ENCODE measurements at places on chromosomes 11 and 22. TPM values are rescaled to one million over a fixed set of nuclear protein-coding genes. Genes with fewer than 3 reads are reported as not detected.

DNA sequence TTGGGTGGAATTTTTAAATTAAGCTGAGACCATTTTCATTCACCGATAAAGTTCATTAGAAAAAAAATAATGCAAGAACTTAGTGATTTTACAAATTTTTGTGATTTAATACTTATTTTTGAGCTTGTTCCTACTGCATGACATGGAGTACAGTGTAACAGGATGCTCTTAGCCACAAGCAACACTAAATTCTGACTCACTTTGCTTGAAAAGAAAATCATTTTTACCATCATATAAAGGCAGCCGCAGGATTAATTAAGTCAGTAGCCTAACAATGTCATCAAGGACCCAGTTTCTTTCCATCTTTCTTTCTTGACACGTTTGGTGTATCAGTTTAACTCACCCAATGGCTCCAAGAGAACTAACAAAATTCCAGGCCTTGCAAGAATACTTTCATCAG lies 540.3 kb upstream of the LUZP2 start:
- DNase-seq: no peak

DNA sequence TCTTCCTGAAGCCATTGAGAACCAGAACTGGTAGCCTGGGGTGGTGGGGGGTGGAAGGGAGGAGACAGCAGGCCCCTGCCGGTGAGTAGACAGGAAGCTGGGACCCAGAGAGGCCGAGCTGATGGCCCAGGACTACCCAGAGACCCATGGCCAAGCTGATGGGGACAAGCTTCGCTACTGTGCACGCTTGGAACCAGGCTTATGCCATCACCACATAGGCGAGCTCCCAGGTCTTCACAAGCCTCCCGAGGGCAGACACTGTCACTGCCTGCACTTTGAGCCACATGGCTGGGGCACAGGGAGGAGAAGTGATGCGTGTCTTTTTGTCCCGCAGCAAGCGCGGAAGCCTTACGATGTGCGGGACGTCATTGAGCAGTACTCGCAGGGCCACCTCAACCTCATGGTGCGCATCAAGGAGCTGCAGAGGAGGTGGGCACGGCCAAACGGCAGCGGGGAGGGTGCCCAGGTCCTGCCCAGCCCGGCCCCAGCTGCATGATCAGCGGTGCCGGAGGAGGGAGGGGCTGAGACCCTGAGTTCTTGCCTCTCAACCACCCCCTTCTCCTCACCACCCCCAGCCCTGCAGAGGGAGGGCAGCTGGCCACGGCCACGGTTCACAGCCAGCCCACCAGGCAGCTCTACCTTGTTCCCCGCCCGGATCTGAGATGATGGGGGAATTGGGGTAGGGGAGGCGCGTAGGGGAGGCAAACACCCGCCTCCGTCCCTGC lies 76.0 kb upstream of the KCNQ1OT1 start:
- no peak for DNase-seq

DNA sequence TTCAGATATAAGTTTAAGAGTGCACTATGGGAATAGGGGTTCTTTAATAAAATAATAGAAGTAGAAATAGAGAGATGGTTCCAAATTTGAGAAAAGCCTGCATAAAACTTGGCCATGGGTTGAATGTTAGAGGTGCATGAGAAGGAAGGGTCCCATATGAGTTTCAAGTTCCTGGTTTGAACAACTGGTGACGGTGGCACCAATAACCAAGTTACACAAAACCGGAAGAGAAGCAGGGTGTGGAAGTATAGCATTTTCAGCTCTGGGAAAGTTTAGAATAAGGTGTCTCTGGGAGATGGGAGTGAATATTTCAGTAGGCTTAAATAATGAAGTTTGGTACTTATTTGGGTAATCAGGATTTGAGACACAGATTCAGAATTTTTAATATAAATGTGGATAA lies 2.4 kb downstream of the CASP1 start:
- DNase-seq: no peak

Gene RAG1
- total RNA-seq: 1.2 TPM

DNA sequence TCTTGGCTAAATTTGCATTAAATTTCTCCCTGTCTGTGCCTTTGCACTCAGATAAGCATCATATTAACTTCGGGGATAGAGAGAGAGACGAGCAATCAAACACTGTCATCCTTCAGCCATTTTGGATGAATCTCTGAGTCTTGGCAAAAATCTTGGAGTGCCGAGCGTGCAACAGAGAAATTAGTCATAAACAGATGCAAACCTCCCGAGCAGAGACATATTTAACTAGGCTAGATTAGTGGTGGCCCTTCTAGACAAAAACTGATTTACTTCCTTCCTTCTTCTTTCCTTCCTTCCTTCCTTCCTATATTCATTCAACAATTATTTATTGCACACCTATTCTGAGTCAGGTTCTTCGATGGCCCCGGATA lies 114.4 kb upstream of the BLID start:
- DNase-seq: no peak

Gene GRIK4
- 1.6 TPM for total RNA-seq

DNA sequence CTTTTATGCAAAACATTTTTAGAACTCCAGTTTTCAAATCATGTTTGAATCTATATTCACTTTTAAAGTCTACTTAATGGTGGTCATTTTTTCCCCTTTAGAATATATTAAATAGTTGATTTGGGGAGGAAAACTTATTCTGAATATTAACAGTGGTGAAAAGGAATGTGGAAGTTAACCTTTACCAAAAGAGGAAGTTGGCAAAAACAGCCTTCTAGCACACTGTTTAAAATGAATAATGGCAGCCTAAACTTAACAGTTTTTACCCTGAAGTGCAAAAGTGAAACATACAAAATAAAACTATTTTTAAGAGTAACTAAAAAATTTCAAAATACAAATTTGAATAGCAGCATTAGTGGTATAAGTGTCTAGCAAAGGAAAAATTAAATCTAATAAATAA lies 86.4 kb downstream of the GRK3 start:
- no peak for DNase-seq

Measured in hepatocyte (in vitro differentiated cells).